ENCODE measurements at places on chromosomes 1 and 21.

DNA sequence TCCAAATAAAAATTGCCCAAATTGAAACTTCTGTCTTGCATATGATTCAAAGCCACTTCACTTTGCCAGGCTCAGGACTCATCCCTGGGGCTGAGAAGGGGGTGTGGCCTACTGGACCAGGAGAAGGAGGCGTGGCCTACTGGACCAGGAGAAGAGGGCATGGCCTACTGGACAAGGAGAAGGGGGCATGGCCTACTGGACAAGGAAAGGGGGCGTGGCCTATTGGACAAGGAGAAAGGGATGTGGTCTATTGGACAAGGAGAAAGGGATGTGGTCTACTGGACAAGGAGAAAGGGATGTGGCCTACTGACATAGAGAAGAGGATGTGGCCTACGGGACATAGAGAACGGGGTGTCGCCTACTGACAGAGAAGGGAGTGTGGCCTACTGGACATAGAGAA is 405.3 kb downstream of the RRAGC start:
- no peak for DNase-seq

GRCh38 chr1:16125088-16125470 is 30.8 kb downstream of the EPHA2 start:
- DNase-seq = no peak

GRCh38 chr1:169321539-169321938 is 46.1 kb downstream of the NME7 start:
- DNase-seq = no peak

DNA sequence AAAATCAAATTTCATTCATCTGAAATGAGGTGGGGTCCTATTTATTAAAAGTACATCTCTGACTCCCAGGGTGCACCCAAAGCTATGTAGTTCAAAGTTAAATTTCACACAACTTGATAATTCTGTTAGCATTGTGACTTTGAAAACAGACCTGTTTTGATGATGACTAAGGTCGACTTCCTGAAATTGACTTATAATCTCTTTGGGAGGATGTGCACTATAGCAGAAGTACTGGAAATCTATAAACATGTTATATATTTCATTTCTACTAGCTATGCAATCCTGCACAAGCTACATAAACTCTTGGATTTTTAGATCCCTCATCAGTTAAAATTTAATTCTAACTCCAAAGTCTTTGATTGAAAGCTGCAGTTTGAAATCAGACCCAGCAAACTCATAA is 507.6 kb downstream of the NEGR1 start:
- DNase-seq = no peak

- no peak for DNase-seq
These were observed 72.5 kb upstream of the IGSF21 start for GRCh38 chr1:18035145-18035544.

DNA sequence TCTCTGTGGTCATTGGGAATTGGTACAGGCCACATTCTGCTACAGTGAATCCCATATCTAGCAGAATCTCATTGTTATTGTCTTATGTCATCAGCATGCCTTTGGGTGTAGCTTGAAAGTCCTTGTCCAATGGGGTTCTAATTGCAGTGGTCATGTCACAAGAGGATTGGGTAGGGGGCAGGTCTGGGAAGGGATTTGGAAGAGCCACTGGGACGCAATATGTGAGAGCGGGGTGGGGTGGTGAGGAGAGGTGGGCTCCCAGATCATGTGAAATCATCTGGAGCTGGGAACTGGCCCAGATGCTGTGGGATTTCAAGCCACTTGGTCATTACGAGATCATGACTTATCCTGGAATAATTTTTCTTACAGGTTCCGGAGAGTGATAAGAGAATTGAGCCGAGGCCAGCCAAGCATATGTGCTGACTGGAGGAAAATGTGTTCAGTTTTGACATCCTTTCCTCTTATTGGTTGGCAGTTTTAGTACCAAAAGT is 16.3 kb downstream of the CNIH3 start:
- DNase-seq = no peak

DNA sequence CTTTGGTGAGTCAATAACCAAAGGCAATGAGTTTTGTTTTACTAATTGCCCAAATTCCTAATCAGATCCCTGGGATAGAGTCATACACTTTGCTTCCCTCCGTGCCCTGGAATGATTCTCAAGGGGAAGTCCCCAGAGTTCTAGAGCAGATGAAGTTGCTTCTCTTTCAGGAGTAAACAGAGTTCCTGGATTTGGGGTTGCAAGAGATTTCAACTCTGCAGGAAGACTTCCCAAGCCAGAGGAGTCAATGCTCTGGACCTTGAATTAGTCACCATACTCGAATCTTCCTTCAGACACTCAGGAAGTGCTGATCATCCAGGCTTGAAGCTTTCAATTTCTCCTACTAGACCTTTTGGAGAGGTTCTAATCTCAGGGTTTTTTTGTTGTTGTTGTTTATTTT is 39.6 kb downstream of the FCER1A start:
- no peak for DNase-seq

- no peak for DNase-seq
These were observed 44.2 kb downstream of the ARHGEF11 start for GRCh38 chr1:157001304-157001703.

DNA sequence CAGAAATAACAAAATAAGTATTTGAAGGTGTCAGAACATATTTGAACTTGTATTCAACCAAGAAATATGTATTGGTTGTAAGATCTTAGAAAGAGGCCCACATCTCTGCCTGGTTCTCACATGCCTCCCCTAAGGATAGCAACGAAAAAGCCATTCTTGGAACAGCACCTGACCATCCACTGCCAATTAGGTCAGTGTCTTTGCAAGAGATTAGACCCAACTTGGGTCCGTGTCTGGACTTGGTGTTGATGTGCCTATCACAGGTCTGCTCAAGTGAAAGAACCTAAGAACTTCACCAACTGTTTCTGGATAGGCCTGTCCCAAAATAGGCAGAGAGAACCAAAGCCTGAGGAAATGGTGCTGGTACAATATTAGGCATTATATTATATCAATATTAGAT is 46.0 kb upstream of the COG2 start:
- DNase-seq = no peak

DNA sequence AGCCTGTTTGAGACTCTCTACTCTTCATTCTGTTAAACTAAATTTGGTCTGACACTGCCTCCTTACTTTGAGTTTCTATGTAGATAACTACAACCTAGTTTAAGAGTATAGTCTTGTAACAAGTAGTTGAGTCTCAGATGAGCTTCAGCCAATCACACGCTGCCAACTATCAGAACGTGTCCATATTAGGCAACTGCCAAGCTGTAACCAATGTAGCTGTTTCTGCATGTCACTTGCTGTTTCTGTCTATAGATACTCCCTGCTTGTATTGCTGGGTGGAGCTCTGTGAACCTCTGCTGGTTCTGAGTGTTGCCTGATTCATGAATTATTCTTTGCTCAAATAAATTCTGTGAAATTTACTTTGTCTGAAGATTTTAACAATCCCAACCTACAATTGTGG is 452.6 kb upstream of the NR5A2 start:
- DNase-seq = no peak

GRCh38 chr1:3685222-3685621 is 32.9 kb downstream of the TP73 start:
- DNase-seq = no peak

DNA sequence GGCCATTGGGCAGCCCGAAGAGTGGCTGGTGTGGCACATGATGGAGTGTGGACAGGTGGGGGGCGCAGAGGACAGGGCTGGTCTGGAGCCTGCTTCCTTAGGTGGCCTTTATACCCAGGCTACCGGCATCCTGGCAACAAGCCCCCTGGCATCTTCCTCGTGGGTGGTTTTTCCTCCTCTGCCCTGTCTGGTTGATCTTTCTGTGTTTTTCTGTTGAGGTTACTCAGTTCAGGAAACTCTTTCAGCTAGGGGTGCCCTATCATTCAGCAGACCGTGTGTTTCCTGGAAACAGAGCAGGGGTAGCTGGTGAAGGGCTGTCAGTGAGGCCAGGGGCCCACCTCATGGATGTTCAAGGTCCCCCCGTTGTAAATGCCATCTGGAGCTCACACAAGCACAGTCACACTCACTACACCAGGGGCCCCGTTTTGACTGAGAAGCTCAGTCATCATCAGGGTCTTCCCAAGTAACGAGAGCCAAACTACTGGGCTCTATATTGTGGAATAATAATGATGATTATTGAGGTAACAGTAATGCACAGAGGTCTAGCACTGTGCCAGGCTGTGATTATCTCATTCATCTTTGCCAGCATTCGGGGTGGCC is at the start of gene KRTAP12-4:
KRTAP12-4 (minus strand) TSS at position 84 of the 600 bp plus-strand sequence; CDS start at position 39, 45 bp downstream.
- no peak for DNase-seq

- no peak for DNase-seq
These were observed 430 bp downstream of the FBXO2 start for GRCh38 chr1:11653861-11654136.

GRCh38 chr21:44092211-44092610 is 15.0 kb upstream of the PWP2 start:
- no peak for DNase-seq

DNA sequence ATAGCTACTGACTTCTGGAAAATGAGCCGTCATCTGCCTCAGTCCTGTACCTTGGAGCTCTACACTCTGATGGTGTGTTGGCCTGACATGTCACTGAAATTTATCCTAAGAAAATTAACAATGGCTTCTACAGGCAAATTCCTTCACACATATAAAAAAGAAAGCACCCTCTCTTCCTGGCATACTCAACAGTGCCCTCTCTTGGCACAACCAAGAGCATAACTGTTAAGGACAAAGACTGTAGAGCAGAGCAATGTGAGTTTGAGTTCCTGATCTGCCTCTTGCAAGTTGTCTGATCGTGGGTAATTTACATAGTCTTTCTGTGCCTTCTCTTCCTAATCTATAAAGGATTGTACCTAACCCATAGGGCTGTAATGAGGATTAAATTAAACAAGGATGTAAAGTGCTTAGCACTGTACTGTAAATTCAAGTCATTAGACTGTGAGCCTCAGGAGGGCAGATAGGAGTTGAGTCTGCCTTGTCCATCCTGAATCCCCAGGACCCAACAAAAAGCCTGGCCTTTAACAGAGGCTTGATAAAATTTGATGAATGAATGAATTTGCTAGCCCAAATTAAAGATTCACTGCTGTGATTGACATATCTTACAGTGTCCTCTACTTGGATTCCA is 83.5 kb downstream of the SYF2 start:
- DNase-seq = no peak

DNA sequence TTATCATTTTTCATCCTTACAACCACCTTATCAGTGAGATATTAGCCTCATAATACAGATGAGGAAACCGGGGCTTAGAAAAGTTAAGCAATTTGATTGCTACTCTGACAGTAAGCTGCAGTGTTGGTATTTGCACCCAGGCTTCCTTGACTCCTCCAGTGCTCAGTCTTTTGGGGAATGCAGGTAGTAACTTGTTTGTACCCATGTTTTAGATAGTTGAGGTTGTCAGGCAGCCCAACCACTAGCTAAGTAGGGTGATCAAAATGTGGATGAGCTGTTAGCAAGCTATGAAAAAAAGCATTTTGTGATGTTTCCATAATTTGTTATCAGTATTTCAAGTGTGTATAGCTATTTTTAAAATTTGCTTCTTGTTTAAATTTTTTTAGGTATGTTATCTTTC is 80.8 kb downstream of the SASS6 start:
- DNase-seq = no peak

GRCh38 chr21:43994085-43994484 is 18.0 kb upstream of the TRAPPC10 start:
- DNase-seq = no peak

DNA sequence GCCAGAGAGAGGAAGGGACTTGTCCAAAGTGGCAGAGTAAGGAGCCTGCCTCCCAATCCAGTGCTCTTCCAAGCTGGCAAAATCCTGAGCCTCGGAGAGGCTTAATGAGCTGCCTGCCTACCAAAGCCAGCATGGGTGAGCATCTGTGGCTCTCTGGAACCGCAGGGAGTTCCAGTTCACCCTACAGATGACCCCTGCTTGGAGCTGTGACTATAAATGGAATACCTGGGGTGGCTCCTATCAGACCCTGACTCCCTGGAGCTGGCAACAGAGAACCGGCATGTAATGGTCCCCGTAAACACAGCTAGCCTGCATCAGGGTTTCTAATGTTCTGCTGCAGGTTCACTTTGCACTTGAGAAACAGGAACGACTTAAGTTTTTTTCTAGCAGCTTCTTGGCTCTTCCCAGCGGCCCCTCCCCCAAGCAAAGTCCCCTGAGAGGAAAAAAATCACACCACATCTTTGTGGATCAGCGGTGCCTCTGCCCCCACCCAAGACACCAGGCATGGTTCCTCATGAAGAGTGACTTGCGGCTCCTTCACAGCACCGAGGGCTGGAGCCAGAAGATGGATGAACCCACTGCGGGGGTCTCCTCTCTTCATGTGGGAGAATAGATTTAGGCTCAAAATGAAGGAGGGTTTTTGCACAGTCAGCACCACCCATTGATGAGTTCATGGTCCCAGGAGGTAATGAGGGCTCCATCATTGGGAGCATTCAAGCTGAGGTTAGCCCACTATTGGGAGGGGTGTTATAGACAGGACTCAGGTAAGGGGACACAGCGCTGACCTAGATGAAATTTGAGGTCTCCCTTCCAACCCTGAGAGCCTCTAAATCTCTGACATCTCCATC is 79.0 kb downstream of the SYT2 start:
- no peak for DNase-seq

- no peak for DNase-seq
These were observed 7.5 kb upstream of the PRDX6 start for GRCh38 chr1:173469656-173470055.

GRCh38 chr1:202187697-202188407 is 5.7 kb upstream of the LGR6 start:
- no peak for DNase-seq

- no peak for DNase-seq
These were observed 60.7 kb downstream of the CASZ1 start for GRCh38 chr1:10735563-10736305.

DNA sequence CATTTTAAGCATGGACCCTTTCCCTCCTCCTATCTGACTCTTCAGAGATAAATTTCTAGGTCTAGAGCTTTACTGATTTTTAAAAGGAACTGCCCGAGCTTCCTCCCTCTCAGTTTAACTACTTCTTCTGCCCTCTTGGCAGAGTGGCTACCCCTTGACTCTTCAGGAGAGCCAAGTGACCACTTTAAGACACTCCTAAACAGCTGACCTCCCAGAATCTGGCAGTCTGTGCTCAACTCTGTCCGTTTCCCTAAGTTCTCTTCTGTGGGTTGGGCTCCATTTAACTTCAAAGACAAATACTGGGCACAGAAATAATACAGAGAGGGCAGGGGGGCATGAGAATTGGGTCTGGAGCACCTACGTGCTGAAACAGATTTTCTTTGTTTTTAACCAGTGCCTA is 196.3 kb upstream of the FOXD3 start:
- DNase-seq = no peak

- no peak for DNase-seq
These were observed 5.6 kb downstream of the COL6A1 start for GRCh38 chr21:45987121-45987711.

- DNase-seq = no peak
These were observed 119.5 kb downstream of the HMCN1 start for GRCh38 chr1:185853739-185854138.

- DNase-seq = no peak
These were observed 39.8 kb downstream of the UBE2G2 start for GRCh38 chr21:44761747-44762208.

GRCh38 chr1:37233606-37234005 is 199.3 kb upstream of the GRIK3 start:
- DNase-seq = no peak

GRCh38 chr1:59290193-59290949 is 6.5 kb upstream of the FGGY start:
- no peak for DNase-seq

GRCh38 chr1:156927215-156928042 is 7.0 kb downstream of the LRRC71 start:
- peak; percentile 71 for DNase-seq

GRCh38 chr1:13487143-13487868 is 26.5 kb downstream of the LRRC38 start:
- no peak for DNase-seq

- DNase-seq = peak; percentile 68
These were observed 25.9 kb downstream of the S100A6 start for GRCh38 chr1:153509729-153510354.

All from activated T-cell treated with anti-CD3 and anti-CD28 coated beads, Interleukin-2, amount 50 U/mL, for 1 hour (primary cell).